ENCODE measurements at places on chromosomes 3 and 15.

GRCh38 chr3:155423526-155424322 is 130.2 kb upstream of the STRIT1 start:
- DNase-seq, result no peak

- no peak for DNase-seq
Observed at GRCh38 chr3:197174927-197175326, 123.5 kb downstream of the DLG1 start.

GRCh38 chr3:196629228-196629627 is 10.3 kb upstream of the NRROS start:
- DNase-seq, result no peak

DNA sequence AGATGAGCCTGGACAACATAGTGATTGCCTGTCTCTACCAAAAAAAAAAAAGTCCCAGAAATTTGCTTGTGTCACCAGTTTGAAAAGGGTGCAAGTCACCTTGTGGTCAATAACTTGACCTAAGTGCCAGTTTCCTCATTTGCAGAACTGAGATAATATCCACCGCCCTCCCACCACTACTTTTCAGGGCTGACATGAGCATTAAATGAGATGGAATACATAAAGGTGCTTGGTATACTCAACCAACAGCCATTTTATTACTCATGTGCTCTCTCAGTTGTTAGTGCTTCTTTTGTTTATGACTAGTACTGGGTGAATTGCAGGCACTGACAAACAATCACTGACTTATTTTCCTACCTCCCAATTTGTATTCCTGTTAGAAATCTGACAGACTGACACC is 340.5 kb upstream of the SATB1 start:
- DNase-seq, result no peak
